ENCODE measurements at places on chromosomes 2 and 18.

- no peak for DNase-seq
Observed at GRCh38 chr2:43285987-43286386, 59.6 kb upstream of the ZFP36L2 start.

DNA sequence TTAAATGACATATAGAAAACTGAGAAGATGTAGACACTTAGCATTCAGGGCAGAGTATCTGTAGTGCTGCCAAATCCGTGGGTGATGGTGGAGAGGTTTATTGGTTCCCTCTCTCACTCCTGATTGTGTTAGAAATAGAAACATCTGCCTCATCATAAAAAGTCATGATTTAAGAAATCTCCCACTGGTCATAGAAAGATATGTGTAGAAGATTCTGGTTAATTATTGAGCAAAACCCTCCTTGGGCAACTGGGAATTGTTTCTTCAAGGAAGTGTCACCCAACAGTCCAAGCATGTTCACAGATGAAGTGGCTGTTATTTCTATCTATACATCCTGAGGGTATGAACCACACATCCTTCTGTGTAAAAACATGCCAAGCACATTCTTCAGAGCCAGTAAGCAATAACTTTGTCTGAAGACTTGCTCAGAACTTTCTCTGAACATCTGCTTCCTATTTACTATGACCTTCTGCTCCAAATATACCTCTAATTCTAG is 33.6 kb upstream of the CHRNA1 start:
- DNase-seq, result no peak

DNA sequence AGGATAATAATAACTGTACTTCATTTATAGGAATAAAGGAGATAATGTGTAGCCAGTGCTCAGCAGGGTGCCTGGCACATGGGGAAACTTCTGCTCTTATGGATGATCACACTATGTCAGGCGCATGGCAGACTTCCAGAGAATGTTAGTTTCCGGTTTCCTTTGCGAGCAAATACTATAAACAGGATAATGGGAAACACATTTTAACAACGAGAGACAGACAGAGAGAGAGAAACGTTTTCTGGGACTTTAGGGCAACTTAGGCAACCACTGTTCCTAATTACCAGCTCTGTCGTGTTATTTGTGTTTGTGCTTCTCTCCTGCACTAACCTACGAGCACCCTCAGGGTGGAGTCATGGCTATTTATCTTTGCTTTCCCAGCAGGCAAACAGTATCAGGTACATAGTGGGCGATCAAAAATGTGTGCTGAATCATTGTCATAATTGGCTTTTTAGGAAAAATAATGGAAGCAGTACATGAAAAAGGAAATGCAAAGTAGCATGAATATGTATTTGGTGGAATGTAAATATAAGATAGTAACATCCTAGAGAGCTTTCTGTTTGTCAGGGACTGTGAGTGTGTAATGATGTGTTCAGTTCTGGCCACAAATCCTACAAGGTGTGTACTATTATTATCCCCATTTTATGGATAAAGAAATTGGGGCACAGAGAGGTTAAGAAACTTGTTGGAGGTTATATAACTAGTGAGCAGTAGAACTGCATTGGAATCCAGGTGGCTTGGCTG is 36.8 kb upstream of the IGFBP2 start:
- no peak for DNase-seq

- no peak for DNase-seq
Observed at GRCh38 chr2:217010173-217010572, 150.3 kb upstream of the TNP1 start.

GRCh38 chr18:13131283-13131682 is 87.3 kb upstream of the LDLRAD4 start:
- no peak for DNase-seq

DNA sequence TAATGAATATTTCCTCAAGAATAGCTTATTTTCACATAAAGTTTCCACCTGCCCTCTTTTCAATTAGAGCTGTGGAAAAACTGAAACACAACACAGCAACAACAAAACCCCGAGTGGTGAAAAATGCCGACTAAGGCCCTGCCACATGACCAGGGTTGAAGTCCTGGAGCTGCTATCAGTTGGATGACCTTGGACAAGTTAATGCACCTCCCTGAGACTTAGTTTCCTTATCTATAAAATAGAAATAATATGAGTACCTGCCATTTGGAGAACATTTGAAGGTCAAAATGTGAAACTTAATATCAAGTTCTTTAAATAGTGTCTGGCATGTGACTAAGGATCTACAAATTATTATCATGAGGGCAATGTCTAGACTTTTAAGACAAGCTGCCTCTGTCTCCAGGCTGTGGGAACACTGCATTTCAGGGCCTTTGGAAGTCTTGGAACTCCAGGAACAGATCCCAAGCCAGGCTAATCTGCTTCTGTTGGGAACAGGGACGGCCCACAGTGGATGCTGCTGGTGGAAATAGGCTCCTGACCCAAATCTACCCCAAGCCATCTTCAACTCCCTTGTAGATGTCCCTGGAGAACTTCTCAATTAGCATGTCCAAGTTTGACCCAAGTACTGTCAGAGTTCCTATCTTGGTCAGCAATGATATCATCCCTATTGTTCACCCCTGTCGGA is 42.0 kb upstream of the TRIB2 start:
- DNase-seq, result no peak

DNA sequence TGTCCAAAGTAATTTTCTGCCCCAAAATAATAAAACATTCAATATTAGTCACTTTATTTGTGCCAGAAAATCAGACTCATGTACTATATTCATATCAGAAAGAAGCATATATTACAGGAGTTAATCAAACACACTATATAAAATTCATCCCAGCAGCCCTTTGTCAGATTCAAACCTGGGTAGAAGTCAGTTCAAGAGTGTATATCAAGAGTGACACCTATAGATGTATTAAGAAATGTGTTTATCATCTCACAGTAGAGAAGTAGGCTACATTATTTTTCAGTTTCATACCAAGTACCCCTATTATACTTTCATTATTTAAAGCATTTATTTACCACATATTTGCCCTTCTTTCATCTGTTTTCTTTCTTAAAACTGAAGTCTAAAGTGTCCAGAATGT is 193.2 kb upstream of the DDX18 start:
- no peak for DNase-seq

DNA sequence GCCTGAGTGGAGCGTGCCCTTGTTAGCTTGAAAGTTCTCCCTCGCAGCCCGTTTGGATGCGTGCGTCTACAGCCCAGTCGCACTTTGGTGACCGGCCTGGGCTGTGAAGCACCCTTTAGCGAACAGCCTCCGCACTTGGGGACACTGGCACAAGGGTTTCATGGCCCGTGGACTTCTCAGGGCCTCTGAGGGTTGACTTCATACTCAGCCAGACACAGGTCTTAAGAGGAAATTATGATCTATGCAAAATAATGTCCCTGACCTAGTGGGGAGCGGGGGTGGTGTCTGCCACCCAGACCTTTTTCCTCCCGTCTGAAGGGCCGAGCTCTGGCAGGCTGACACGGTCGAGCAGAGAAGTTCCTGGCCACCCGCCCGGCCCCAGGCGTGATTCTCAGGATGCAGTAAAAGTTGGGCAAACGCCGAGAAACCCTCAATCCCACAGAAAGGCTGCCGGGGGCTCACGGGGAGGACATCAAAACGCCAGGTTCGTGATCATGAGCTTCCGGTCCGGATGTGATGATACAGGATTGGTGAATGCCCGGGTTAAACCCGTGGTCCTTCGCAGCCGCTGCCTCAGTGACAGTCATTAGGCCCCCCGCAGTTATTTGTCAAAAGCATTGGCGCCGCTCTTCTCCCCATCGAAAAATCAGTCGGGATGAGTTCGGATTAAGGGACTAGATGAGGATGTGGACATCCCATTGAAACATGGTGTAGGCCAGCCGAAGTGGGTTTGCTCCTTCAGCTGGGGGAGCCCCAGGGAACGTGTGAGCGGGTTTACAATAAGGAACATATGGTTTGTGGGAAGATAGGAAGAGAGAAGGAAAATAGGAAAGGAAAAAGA is 3.6 kb upstream of the PAX3 start:
- no peak for DNase-seq

- DNase-seq, result no peak
Observed at GRCh38 chr2:66318009-66318561, 116.8 kb upstream of the MEIS1 start.

DNA sequence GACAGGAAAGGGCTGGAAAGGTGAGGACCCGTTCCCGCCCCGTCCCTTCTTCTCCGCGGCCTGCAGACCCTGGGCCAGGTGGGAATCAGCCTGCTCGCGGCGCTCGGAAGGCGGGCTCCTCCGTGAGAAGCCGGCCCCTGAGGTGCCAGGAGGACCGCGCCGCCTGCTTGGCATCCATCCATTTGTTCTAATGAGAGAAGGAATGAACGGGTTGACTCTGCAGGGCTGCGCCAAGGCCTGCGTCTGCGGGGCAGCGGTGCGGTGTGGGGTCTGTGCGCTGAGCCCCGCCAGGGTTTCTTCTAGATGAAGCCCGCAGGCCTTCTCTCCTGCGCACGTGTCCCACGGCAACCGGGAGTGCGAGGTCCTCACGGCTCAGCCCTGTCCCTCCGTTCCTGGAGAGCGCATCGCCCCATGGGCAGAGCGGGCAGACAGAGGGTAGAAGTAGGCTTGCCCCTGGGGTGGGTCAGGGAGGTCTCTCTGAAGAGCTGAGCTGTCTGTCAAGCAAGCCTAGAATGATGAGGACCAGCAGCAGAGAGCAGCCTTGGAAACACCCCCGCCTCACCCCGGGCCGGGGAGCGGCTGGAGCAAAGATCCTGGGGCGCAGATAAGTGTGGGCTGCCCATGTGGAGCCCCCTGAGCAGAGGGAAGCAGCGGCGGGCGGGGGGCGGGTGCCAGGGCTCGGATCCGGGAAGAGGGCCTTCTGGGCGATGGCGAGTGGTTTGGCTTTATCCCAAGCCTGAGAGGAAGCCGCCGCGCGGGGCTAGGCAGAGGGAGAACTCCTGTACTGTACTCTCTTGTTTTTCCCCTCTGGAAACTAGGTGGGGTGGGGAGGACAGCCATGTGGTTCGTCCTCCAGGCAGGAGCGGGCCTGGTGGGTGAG is 27.9 kb upstream of the HS6ST1 start:
- no peak for DNase-seq

Data from activated CD4-positive, alpha-beta T cell treated with anti-CD3 and anti-CD28 coated beads, Interleukin-2, amount 50 U/mL, for 16 hours (primary cell).